CD4-positive, alpha-beta memory T cell (primary cell): ENCODE measurements at places on chromosomes 1 and 21.

DNA sequence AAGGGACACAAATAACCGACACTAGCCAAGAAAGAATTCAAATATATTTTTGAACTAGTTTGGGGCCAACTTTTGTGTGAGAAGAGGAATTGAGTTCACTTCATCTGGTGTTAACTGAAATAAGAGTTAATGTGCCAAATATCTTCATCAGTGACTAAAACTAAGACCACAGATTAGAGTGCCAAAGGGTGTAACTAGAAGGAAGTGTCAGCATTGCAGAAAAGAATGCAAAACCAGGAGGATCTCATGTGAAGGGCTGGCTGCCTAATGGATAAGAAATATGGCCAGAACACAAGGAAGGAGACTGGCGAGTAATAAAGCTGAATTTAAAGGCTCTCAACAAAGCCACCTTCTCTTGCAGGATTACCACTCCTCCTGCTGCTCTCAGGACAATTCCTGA, 61.8 kb upstream of the LRRC8D start:
- no peak overlapping the region for H3K4me3 ChIP-seq
- H3K27me3 ChIP-seq: no peaks in the 10 kb centered on the region
- peaks cover 93% of the 10 kb centered on the region for H3K4me1 ChIP-seq
- peak overlapping the region; percentile 56 for H3K27ac ChIP-seq

GRCh38 chr21:29299916-29300806, 1.4 kb downstream of the BACH1 start:
- H3K27ac ChIP-seq: peak overlapping the region; percentile 47
- peak; percentile 36 for DNase-seq
- peak overlapping the region; percentile 32 for H3K4me3 ChIP-seq

DNA sequence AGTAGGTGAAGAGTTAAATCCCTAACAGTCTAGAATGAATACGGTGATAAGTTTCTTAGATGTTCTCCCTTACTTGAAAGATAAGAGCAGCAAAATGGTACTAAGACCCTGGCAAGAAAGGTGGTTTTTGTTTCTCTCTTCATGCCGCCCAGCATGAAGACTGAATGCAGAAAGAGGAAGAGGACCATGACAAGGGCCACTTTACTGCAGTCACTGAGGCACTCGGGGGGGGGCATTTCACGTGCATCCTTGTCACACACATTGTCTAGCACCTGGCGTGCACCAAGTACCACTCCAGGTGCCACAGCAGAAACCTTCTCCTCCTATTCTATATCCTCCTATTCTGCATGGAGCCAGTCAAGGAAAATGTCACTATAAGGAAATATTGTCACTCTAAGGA, 222.0 kb downstream of the TOMM20 start:
- peaks cover 12% of the 10 kb centered on the region for H3K4me1 ChIP-seq
- H3K4me3 ChIP-seq: no peak overlapping the region
- no peaks in the 10 kb centered on the region for H3K27me3 ChIP-seq
- no peak for DNase-seq
- no peaks in the 10 kb centered on the region for H3K36me3 ChIP-seq

DNA sequence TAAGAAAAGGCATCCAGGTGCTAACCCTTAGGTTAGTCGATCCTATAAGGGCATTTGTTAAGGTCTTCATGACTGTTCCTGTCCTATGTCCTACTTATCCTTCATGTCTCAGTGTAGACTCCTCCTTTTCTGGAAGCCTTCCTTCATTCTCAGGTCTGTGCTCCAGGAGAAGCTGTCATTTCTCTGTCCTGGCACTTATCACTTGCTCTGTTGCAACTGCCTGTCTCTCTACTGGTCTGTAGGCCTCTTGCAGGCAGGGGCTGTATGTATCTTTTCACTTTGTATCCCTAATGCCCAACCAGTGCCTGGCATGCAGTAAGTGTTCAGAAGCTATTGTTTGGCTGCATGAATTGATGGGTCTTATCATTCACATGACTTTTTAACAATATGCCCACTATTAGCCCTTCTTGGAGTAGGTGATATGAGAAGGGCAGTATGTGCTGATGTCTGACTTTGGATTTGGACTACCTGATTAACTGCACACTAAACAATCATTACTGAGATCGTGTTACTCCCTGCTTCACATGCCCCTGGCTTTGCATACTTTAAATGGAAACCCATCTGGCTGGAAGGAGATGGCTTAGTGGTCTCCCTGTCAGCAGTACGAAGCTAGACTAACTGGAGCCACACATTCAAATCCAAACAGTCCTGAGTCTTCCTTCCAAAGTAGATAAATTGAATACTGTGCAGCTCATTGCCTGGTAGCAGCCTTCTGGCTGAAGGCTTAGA, 88.8 kb downstream of the RGL1 start:
- no peak overlapping the region for H3K27ac ChIP-seq
- H3K36me3 ChIP-seq: no peaks in the 10 kb centered on the region
- no peaks in the 10 kb centered on the region for H3K27me3 ChIP-seq

DNA sequence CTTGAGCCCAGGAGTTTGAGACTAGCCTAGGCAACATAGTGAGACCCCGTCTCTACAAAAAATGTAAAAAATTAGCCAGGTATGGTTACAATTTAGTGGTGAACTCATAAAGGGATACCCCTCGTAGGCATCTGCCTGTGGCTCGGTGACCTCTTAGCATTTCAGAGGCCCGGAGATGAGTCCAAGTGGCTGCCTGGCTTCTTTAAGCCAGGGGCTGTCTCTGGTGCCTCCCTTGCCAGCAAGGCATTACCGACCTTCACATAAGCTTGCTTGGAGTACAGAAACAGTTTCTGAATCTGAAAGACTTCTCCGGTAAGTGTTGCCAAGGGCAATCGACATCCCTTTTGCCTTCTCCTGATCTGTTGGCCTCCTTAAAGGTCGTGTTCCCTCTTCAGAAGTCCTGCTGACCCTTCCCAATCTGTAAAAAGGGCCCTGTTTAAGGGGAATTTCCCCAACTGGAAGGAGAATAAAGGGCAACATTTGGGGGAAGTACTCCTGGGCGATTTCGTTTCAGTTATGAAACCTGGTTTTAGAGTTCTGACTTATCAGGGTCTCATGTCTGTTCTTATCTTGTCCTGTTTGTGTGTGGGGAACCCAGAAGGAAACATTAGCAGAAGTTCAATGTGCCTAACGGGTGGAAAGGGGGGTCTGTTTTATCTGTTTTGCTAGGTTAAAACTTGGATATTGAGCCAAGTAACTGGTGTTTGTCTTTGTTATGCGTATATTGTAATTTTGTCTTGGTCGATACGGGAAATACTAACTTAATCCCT, 32.9 kb downstream of the KIFAP3 start:
- DNase-seq: no peak
- H3K4me1 ChIP-seq: no peaks in the 10 kb centered on the region
- H3K4me3 ChIP-seq: no peak overlapping the region
- H3K36me3 ChIP-seq: peaks cover 9% of the 10 kb centered on the region

GRCh38 chr1:106217765-106218164, 838.7 kb upstream of the PRMT6 start:
- H3K27ac ChIP-seq: no peak overlapping the region
- no peaks in the 10 kb centered on the region for H3K36me3 ChIP-seq
- no peaks in the 10 kb centered on the region for H3K4me1 ChIP-seq
- H3K27me3 ChIP-seq: no peaks in the 10 kb centered on the region

DNA sequence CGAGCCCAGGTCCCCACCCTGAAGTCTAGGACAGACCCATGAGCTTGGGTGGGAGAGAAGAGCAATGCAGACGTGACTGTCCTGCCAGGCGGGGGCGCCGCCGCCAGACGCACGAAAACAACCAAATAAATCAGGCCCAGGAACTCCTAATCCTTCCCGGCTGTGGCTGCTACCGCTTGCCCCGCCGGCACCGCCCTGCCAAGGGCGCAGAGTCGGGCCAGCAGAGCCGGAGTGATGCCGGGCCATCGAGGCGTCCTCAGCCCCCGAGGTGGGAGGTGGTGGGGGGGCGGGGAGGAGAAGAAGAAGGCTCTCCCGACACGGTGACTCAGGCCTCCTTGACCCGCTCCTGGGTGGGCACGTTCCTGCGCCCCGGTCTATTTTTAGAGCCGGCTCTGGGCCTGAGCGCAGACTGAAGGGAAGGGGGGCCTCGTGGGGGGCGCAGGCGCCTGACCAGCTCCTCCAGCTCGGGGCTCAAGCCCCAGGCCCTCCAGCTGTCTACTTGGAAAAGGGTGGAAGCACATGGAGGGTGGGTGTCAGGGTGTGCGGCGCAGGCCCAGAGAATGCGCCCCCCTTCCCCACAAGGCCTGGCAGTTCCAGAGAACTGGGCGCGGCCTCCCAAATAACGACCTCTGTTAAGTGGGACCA, 10.7 kb upstream of the COL16A1 start:
- DNase-seq: peak; percentile 26
- H3K4me3 ChIP-seq: no peak overlapping the region
- H3K27ac ChIP-seq: no peak overlapping the region
- H3K4me1 ChIP-seq: peaks cover 18% of the 10 kb centered on the region

DNA sequence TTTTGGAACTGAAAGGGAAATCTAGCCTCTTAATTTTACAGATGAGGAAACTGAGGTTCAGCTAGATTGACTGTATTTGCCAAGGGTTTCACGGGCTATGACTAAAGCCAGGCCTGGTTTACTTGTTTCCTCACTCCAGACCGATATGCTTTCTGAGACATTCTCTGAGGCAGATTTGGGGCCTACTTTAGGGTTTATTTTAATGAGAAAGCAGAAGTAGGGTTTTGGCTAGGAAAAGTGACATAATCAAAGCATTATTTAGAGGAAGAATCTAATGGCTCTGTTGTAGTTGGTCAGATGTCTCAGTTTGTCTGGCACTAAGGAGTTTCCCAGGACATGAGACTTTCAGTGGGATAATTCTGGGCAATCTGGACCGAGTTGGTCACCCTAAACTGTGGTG, 1.5 kb upstream of the RPTN start:
- H3K36me3 ChIP-seq: no peaks in the 10 kb centered on the region
- no peaks in the 10 kb centered on the region for H3K4me1 ChIP-seq
- H3K4me3 ChIP-seq: no peak overlapping the region
- no peak overlapping the region for H3K27ac ChIP-seq
- H3K27me3 ChIP-seq: peaks cover 6% of the 10 kb centered on the region

DNA sequence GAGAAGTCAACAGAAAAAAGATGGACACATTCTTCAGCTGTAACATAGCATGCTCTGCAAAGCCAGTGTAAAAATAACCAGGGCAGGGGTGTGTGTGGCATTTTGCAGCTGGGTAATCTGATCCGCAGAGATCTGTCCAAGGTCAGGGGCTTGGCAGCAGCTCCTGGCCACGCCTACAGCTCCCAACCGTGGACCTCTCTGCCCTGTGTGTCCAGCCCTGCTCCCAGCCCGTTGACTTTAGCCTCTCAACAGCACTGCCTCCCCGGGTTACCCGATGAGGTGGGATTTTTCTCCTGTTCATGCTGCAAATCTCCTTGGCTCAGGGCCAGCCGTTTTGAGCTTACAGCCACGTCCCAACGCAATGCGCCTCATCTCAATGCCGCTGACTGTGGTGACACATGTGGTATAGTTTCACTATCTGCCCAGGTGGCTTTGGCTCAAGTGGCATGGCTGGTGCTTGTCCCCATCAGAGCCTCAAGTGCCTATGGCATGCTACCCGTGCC, 68.1 kb downstream of the VWA5B1 start:
- H3K4me3 ChIP-seq: no peak overlapping the region
- no peaks in the 10 kb centered on the region for H3K4me1 ChIP-seq
- DNase-seq: no peak
- H3K36me3 ChIP-seq: no peaks in the 10 kb centered on the region
- no peak overlapping the region for H3K27ac ChIP-seq

DNA sequence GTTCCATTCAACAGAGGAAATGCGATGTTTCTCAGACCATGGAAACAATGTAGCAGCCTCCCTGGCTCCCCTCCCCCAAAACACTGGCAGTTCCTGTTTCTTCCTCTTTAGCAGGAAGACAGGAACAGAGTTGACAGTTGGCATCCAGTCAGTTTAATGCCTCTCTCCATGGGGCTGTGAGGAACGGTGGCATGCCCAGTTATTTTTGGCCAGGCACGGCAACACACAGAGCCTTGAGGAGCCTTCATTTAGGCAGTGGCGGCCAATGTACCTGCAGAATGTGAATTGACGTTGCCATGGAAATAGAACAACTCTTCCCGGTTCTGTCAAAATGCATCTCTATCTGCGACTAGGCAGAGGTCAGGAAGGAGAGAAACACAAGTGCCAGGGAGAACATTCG, 330.6 kb downstream of the DSCAM start:
- no peak overlapping the region for H3K27ac ChIP-seq
- no peak for DNase-seq
- H3K4me1 ChIP-seq: no peaks in the 10 kb centered on the region
- H3K36me3 ChIP-seq: no peaks in the 10 kb centered on the region
- H3K27me3 ChIP-seq: no peaks in the 10 kb centered on the region
- no peak overlapping the region for H3K4me3 ChIP-seq

GRCh38 chr1:12386130-12386529, 156.3 kb downstream of the VPS13D start:
- peaks cover 7% of the 10 kb centered on the region for H3K36me3 ChIP-seq
- peaks cover 48% of the 10 kb centered on the region for H3K4me1 ChIP-seq
- peak overlapping the region; percentile 58 for H3K27ac ChIP-seq

DNA sequence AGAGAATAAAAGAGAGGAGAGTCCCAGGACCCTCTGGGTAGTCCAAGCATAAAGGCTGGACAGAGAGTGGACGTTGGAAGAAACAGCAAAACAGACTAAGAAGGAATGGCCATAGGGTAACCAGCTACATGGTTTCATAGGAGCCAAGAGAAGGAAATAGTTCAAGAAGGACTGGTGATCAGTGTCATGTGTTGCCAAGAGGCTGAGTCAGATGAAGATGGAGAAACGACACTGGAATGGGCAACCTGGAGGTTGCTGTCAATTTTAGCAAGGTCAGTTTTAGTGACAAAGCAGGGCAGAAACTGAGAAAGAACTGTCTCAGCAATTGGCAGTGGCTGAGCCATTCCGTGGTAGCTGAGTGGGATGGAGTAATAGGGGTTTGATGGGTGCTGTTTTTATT, 41.4 kb downstream of the HMGB4 start:
- no peaks in the 10 kb centered on the region for H3K36me3 ChIP-seq
- no peak overlapping the region for H3K4me3 ChIP-seq
- H3K27ac ChIP-seq: no peak overlapping the region

DNA sequence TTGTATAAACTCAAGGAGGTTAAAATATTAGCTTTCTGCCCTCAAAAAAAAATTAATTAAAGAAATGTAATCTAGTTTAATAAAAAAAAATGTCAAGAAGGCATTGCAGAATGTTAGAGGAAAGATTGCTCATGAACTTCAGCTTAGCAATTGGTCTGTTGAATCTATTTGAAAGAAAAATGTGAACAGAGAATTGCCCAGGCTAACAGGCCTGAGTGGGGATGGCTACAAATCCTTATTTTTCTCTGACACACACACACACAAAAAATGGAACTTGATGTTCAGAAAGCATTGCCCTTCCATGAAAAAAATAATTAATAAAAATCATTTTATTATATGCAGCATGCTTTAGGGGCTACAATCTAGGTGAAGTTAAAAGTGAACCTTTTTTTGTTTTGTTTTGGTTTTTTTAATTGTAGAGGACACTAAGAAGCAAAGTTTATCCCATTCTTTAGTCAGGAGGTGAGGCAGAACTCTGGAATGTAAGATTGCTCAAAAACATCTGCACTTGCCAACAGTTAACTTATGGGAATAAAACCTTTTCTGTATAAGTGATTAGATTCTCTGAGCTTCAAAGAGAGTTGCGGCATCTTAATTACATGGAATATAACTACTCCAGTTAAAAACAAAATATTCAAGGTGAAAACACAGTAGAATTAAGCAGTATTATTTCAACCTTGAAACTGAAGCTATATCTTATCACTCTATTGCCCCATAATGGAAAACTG, 658.5 kb upstream of the ADGRL2 start:
- no peak overlapping the region for H3K4me3 ChIP-seq
- H3K4me1 ChIP-seq: no peaks in the 10 kb centered on the region
- H3K27me3 ChIP-seq: no peaks in the 10 kb centered on the region
- H3K36me3 ChIP-seq: no peaks in the 10 kb centered on the region
